ENCODE measurements at places on chromosomes 4 and X. TPM values are rescaled to one million over a fixed set of nuclear protein-coding genes. Genes with fewer than 3 reads are reported as not detected.
A peak's percentile ranks its signal among the peaks of the same experiment; 100 is the strongest.

DNA sequence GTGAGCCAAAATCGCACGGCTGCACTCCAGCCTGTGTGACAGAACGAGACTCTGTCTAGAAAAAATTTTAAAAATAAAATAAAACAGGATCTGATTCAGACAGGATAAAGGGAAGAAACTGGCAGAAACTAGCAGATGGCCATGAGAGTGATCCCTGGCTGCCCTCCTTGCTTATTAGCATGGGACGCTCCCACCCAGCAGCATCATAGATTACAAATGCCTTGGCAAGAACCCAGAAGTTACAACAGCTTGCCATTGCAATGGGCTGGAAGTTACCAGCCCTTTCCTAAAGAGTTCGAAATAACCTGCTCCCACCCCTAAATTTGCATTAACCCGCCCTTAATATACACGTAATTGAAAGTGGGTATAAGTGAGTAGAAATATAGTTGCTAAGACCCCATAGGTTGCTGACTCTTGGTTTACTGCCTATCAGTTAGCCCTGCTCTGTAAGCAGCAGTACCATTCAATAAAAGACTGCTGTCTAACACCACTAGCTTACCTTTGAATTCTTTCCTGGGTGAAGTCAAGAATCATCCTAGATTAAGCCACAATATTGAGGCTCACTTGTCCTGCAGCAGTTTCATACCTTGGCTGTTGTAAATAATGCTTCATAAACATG is 9.1 kb upstream of the XAGE2 start:
- H3K27ac ChIP-seq: no peak overlapping the region
- H3K4me3 ChIP-seq: no peak overlapping the region
- no peaks in the 10 kb centered on the region for H3K4me1 ChIP-seq
- H3K27me3 ChIP-seq: peaks cover 3% of the 10 kb centered on the region
- DNase-seq: no peak

GRCh38 chrX:16476692-16477091 is 173.3 kb upstream of the S100G start:
- H3K27ac ChIP-seq: no peak overlapping the region
- H3K27me3 ChIP-seq: no peaks in the 10 kb centered on the region
- H3K4me3 ChIP-seq: no peak overlapping the region
- DNase-seq: no peak
- H3K36me3 ChIP-seq: no peaks in the 10 kb centered on the region

Gene CNKSR2
- total RNA-seq: 15.7 TPM

DNA sequence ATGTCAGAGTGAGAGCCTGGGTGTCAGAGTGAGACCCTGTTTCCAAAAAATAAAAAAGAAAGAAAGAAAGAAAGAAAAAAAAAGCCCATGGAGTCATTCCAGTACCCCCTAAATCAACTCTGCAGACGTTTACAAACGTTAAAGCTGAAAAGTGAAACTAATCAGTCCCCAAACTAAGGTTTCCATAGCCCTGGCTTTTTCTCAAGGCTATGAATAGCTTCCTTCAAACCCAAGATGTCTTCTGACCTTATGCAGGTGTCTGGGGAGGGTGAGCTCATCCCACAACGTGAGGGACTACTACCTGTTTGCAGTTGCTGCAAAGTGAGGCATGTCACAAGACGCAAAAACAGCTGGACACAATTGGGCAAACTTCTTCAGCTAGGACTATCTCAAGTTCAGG is 144.0 kb downstream of the SH3KBP1 start:
- peaks cover 33% of the 10 kb centered on the region for H3K36me3 ChIP-seq
- no peak for DNase-seq
- peaks cover 76% of the 10 kb centered on the region for H3K4me1 ChIP-seq
- H3K4me3 ChIP-seq: no peak overlapping the region
- H3K27me3 ChIP-seq: no peaks in the 10 kb centered on the region
- peak overlapping the region; percentile 65 for H3K27ac ChIP-seq

Gene IGSF1
- not detected for total RNA-seq

DNA sequence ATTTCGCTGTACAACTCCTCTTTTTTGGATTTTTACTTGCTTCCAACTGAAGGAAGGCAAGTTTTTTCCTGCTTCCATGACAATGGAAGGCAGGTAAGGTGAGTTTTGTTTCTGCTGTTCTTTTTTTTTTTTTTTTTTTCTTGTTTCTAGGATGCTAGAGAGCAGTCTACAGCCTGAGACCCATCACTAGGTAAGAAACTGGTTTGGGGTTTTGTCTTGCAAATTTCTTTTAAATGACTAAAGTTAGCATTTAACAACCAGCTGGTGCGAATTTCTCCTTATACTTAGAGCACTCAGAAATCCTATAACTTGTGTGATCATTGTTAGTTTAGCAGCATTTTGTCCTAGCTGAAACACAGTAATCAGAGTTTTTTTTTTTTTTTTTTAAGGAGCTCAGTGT is 378.4 kb upstream of the CNKSR2 start:
- no peak for DNase-seq
- H3K4me1 ChIP-seq: no peaks in the 10 kb centered on the region
- H3K36me3 ChIP-seq: no peaks in the 10 kb centered on the region
- no peaks in the 10 kb centered on the region for H3K27me3 ChIP-seq
- no peak overlapping the region for H3K4me3 ChIP-seq
- no peak overlapping the region for H3K27ac ChIP-seq

- no peak for DNase-seq
- H3K27me3 ChIP-seq: no peaks in the 10 kb centered on the region
- H3K4me3 ChIP-seq: no peak overlapping the region
Measured at GRCh38 chr4:182533964-182534363, 290.8 kb downstream of the TENM3 start.
